ENCODE measurements at places on chromosomes 3 and 15. TPM values are rescaled to one million over a fixed set of nuclear protein-coding genes. Genes with fewer than 3 reads are reported as not detected.

B3GNT5 gene
- 49.8 TPM for total RNA-seq

DNA sequence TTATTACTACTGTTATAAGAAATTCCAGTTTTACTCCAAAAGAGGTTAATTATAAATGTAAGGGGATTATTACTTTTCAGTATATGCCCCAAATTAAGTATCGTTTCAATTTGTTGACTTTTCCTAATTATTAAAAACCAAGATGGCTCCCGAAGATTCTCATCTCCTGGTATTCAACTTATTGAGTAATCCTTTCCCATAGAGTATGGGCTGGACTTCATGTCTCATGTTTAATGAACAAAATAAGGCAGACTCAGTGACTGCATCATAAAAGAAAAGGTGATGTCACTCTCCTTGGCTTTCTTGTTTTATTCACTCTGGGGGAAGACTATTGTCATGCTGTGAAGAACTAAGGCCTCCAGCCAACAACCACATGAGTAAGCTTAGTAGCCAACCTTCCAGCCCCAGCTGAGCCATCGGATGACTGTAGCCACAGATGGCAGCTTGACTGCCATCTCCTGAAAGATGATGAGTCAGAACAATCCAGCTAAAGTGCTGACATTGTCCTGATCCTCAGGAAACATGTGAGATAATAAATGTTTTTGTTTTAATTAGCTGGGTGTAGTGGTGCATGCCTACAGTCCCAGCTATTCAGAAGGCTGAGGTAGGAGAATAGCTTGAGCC lies 17.3 kb downstream of the IGF2BP2 start:
- DNase-seq = peak; percentile 97

GRCh38 chr15:74552773-74553441 lies 11.9 kb downstream of the ARID3B start:
- DNase-seq = no peak

DNA sequence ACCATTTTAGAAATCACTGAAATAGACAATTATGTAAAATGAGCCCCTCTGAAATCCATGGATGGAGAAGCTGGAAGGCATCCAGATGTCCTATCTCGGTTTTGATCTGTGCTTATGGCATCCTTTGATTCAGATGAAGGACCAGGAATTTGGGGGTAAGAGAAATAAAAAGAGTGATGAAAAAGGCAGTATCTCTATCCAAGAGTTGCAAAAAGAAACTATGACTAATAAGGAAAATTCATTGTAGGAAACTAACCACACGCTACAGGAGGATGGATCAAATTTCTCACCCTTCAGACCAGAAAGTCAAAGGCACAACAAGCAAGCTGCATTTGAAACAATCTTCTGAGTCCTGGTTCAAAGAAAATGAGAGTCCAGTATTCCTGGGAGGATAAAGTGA lies 34.8 kb downstream of the SRGAP3 start:
- peak; percentile 87 for DNase-seq

GHRL gene
- 0.13 TPM for total RNA-seq

DNA sequence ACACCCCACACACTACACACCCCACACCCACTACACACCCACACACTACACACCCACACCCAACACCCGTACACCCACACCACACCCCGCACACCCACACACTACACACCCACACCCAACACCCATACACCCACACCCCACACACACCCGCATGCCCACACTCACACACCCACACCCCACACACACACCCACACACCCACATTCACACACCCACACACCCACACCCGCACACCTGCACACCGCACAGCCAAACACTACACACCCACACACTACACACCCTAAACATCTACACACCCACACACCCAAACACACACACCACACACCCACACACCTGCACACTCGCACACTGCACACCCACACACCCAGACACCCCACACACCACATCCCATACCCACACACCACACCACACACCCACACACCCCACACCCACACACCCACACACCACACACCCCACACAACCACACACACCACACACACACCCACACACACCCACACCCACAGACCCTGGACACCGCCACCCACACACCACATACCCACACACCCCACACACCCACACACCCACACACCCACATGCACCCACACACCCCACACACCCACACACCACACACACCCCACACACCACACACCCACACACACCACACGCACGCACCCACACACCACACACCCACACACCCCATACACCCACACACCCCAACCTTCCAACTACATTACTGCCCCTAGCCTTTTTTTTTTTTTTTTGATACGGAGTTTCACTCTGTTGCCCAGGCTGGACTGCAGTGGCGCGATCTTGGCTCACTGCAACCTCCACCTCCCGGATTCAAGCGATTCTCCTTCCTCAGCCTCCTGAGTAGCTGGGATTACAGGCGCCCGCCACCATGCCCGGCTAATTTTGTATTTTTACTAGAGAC lies 16.9 kb downstream of the CEP19 start:
- DNase-seq = no peak

GRCh38 chr15:74855857-74856256 lies 12.9 kb upstream of the ULK3 start:
- no peak for DNase-seq

- DNase-seq = peak; percentile 54
Measured at GRCh38 chr15:67003586-67003985, 61.8 kb upstream of the SMAD3 start.

- DNase-seq = no peak
Measured at GRCh38 chr15:63601026-63601703, 4.0 kb downstream of the FBXL22 start.
